ENCODE measurements at places on chromosomes 7 and 10.

GRCh38 chr7:130894146-130894908, 160.3 kb upstream of the KLF14 start:
- DNase-seq, result peak; percentile 54

DNA sequence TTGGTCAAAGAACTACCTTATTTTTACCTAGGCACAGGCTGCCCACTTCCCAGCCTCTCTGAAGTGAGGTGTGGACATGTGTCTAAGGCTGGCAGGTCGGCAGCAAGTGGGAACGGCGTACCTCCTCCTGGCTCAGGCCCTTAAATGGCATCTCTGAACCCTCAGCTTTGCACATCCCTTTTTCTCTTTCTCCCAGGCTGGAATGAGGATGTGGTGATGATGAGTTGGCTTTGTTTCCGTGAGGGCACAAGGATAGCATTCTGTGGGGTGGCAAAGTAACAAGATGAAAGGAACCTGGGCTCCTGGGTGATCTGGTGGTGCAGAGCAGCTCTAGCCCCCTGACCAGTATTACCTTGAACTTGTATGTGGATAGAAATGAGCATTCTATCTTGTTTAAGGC, 196.8 kb downstream of the REEP3 start:
- DNase-seq, result no peak

- no peak for DNase-seq
Observed at GRCh38 chr7:99030457-99030856, 113.5 kb downstream of the SMURF1 start.

GRCh38 chr10:113620511-113620910, 43.3 kb downstream of the NRAP start:
- no peak for DNase-seq

GRCh38 chr10:57320416-57320815, 947.3 kb downstream of the IPMK start:
- no peak for DNase-seq

DNA sequence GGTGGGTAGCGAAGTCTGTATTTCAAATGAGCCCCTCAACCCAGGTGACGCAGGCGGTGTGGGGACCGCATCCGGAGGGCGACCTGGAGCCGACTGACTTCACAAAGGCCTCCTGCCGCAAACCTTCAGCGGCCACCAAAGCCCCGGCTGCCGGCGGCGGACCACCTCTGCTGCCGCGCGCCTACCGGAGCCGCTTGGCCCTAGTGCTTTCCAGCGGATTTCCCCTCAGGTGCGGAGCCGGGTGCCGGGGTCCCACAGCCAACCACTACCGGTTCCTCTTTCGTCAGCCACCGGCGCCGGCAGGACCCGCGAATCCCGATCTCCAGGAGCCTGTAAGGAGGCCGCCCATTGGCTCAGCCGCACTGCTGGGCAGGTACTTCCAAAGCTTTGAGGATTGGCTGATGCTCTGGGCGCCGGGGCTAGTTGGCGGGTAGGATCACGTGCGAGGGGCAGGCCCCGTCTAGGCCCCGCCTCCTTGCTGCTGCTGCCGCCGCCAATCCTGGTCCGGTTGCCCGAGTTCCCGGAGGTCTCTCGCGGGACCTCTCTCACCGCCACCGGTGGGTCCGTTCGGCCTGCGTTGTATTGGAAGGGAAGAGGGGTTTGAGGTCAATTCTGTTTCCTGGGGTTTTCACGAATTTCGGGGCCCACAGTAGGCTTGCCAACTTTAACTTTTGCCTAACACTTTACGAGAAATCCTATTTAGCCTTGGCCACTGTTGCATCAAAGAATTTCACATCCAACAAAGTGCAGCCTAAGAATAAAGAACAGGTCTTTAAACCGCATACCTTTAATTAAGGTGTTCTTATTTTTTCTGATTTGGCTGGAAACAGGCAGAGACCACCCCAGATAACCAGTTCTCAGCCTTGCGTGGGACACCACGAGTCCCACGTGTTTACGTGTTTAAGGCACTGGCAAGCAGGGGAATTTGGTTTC, at the start of gene GSTO2:
Gene GSTO2, plus strand, starts transcription at position 472 of the 933 bp plus-strand sequence. CDS start 5,732 bp downstream, outside the sequence.
- DNase-seq, result peak; percentile 66

DNA sequence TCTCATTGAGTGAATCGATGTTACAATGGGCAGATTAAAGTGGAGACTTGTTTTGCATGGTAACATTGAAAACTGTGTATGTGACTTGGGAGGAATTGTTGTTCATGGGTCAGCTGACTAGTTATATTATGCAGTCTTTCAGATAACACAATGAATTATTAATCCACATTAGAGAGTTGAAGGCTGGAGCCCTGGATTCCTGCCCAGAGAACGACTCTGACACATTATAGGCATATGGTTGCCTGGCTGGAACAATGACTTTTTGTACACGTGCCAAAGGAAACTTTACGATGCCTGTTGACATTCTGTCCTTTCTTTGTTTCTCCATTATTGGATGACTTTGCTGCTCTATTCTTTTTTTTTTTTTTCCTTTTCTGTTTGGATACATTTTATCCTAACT, 52.3 kb upstream of the TMEM229A start:
- no peak for DNase-seq

GRCh38 chr7:149302222-149302621, 40.2 kb downstream of the ZNF783 start:
- no peak for DNase-seq

DNA sequence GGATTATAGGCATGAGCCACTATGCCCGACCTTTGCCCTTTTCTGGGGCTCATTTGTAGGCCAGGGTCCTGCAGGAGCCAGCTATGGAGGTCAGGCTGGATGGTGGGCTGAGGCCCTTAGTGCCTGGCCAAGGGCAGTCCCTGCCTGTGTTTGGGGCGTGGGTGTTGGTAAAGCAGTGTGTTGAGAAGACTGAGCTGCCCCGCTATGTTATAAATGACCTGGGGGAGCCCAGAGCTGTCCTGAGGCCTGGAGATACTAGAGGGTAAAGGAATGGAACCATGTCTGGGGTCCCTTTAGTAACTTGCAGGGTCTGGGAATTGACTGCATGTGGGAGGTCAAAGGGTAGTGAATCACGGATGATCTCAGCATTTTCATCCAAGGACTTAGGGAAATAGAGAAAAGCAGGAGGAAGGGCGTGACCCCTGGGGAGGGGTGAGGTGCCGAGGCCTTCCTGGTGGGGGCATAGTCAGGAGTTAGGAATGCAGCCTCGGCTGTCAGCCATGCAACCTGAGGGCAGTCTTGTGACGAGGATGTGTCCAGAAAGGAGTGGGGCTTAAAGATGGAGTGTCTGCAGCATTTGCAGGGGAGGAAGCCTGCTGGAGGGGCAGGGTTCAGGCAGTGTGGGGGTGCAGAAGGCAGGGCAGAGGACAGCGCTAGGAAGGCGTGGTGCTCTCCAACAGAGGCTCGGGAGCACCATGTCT, 31.5 kb downstream of the TMEM248 start:
- no peak for DNase-seq

GRCh38 chr7:108468246-108468645, 12.0 kb upstream of the NRCAM start:
- DNase-seq, result no peak

- DNase-seq, result no peak
Observed at GRCh38 chr7:41367967-41368882, 334.7 kb downstream of the INHBA start.

GRCh38 chr10:24465891-24466818, 257.2 kb downstream of the KIAA1217 start:
- DNase-seq, result no peak

DNA sequence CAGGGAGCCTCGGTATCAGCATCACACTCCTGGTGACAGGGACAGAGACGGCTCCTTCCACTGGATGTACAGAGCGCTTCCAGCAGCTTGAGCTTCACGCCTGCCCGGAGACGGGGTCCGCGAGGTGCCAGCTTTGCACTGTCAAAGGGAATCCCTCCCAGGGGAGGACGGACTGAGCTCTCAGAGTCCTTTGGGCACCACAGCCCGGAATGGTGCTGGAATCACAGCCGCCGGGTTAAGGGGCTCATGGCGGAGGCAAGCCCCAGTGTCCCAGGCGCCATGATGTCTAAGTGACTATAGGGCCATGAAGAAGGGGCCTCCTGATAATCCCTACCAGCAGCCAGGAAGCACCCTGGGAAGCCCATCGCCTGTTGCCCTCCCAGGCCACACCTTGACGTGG, 41.4 kb downstream of the PTPRN2 start:
- no peak for DNase-seq

GRCh38 chr10:127953876-127954275, 47.0 kb downstream of the PTPRE start:
- DNase-seq, result no peak

DNA sequence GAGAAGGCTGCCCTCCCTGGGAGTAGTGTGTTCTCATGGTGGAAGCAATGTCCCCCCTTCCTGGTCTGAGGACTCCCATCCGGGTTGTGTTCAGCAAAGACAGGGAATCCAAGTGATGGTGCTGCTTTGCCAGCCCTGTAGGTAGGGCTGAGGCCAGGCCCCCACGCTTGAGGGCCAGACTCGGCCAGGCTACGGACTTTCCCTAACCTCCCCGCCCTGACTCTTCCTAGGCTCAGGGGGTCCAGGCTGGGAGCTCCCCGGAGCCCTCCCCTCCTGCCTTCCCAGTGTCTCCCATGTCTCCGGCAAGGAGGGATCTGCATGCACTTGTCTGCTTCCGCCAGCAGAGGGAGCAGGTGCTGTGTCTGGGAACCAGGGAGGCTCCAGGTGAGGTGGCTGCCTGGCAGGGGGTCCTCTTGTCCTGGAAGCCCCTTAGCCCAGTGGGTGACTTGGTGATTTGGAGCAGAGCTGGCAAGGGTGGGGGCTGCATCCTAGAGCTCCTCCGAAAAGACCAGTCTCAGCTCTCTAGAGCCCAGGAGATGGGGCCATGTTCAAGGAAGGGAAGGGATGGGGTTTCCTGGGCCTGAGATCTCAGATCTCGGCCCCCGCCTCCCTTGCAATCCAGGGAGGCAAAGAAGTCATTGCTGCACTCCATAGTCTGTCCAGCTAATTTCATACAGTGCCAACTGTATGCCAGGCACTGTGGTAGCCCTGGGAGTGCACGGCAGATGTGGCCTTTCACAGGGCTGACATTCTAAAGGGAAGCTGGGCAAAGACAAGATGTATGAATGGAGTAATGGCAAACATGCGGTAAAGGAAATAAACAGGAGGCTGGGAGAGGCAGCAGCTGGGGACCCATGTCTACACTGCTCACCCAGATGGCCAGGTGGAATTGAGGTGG, 20.3 kb upstream of the SFRP5 start:
- DNase-seq, result no peak

GRCh38 chr10:43214071-43214955, 52.6 kb downstream of the RASGEF1A start:
- no peak for DNase-seq

- DNase-seq, result no peak
Observed at GRCh38 chr7:57432583-57432982, 17.4 kb upstream of the ZNF716 start.

DNA sequence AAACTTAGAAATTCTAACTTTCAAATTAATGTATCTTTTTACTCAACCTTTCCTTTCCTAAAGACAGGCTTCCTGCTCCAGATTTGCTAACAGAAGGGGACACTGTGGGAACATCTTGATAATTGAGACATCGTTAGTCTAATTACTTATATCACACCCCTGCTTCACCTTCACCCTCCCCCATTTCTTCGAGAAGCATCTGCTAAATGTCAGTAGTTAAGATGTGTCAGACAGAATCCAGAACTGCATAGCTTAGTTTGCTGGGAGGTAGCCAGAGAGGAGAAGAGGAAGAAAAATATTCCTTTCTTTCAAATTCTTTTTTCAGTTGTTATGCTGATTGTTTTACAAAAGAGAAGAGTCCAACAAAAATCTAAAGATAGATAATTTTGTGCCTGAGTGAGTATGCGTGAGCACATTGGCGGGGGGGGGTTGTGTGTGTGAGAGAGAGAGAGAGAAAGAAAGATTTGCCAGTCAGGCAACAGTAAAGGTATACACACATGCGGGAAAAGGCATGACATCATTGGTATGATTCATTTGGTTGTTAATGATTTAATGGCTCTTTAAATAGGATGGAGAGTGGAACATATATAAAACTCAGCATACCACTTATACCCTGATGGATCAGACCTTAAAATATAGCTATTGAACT, 192.4 kb downstream of the PTN start:
- no peak for DNase-seq

DNA sequence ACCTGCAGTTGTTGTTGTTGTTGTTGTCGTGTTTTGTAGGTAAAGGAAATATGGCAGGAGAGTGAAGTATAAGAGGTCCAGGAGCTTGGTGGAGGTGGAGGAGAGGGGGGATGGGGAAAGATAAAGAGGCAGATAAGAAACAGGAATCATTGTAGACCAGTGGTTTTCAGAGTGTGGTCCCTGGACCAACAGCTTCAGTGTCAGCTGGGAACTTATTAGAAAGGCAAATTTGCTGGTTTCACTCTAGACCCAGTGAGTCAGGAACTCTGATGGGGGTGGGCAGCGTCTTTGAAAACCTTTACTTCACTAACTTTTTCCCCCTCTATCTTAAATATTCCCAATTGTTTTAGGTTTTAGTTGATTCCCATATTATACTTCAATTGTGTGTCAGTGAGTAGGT, 241.5 kb downstream of the AUTS2 start:
- DNase-seq, result no peak

DNA sequence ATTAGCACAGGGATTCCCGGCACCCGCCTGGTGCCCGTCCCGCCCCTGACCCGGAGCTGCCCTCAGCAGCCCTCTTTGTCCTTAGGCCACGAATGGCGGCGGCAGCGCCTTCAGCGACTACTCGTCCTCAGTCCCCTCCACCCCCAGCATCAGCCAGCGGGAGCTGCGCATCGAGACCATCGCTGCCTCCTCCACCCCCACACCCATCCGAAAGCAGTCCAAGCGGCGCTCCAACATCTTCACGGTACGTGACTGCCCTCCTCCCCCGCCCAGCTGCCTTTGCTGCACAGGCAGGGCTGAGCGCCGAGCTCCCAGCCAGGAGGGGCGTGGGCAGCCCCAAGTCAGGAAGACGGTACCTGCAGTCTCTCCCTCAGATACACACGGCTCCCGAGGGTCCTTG, 33.6 kb downstream of the AGAP3 start:
- DNase-seq, result no peak

DNA sequence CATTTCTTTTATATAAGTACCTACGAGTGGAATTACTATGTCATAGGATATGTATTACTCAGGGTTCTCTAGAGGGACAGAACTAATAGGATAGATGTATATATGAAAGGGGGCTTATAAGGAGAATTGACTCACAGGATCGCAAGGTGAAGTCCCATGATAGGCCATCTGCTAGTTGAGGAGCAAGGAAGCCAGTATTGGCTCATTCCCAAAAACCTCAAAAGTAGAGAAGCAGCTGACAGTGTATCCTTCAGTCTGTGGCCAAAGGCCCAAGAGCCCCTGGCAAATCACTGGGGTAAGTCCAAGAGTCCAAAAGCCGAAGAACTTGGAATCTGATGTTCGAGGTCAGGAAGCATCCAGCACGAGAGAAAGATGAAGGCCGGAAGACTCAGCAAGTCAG, 59.8 kb downstream of the GALNT17 start:
- no peak for DNase-seq

- DNase-seq, result no peak
Observed at GRCh38 chr10:10828623-10829022, 189.0 kb upstream of the CELF2 start.

All from cortex of kidney (tissue), 1 donor.